ENCODE measurements at places on chromosomes 2 and 18.

- no peak for DNase-seq
Observed at GRCh38 chr2:56088411-56088810, 95.4 kb upstream of the CCDC85A start.

- peak; percentile 39 for DNase-seq
Observed at GRCh38 chr2:217058791-217059755, 199.2 kb upstream of the TNP1 start.

- no peak for DNase-seq
Observed at GRCh38 chr18:66682855-66683322, 79.0 kb upstream of the CDH19 start.

- DNase-seq = peak; percentile 99
Observed at GRCh38 chr2:29747786-29748470, 173.5 kb downstream of the ALK start.

DNA sequence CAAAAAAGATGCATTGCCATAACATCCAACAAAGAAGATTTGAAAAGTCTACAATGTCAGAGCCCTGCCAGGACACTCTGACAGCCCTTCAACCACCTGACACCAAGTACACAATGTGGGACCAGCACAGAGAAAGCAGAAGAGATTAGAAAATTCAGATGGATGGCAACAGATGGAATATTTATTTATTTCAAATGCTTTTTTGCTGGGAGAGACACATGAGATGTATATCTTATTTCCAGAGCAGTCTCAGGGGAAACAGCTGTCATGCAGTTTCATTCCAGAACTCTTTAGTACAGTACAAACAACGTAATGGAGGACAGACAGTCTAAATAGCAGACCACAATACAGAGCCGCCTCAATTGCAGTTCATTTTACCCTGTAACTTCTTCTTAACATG, 110.1 kb downstream of the MAIP1 start:
- no peak for DNase-seq

DNA sequence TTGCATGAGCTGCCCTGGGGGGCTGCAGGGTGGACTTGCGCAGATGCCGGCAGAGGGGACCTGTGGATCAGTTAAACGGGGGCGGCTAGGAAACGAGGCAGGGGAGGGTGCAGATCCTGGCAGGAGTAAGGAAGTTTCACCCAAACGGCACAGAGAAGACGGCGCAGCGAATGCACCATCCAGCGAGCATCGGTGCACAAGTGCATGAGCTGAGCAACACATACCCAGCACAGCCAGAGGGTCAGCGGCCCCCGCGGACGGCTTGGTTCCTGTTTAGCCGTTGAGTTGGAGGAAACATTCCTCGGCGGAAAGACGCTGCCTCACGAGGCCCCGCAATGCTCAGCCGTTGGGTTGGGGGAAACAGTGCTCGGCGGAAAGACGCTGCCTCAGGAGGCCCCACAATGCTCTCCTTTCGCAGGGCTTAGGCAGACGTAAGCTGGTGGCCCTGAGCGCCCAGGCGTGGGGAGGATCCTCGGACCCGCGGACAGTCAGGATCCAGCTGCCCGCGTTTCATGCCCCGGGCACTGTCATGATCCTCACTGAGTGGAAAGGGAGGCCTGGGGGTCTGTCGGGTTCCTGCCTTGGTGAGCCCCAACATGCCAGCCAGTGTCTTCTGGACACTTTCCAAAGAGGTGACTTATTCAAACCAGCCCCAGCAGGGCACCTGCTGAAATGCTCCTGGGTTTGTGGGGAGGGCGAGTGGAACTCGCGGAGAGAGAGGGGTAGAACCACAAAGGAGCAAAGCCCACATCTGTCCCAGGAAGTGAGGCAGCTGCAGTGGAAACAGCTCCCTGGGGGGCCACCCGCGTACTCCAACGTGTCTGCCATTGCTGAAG, 86.3 kb downstream of the NDUFA10 start:
- DNase-seq = no peak

DNA sequence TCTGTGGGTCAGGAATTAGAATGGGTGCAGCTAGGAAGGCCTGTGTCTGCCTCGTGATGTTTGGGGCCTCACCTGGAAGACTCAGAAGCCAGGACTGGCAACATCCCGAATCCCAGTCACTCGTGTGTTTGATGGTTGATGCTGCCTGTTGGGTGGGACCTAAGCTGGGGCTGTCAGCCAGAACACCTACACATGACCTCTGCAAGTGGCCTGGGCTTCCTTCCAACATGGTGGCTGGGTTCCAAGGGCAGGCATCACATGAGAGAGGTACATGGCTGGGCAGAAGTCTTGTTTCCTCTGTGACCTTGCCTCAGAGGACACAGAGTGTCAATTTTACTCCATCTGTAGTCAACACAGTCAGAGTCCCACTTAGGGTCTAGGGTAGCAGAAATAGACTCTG, 177.8 kb downstream of the GBX2 start:
- DNase-seq = no peak

GRCh38 chr2:47323822-47324171, 79.2 kb upstream of the MSH2 start:
- no peak for DNase-seq

DNA sequence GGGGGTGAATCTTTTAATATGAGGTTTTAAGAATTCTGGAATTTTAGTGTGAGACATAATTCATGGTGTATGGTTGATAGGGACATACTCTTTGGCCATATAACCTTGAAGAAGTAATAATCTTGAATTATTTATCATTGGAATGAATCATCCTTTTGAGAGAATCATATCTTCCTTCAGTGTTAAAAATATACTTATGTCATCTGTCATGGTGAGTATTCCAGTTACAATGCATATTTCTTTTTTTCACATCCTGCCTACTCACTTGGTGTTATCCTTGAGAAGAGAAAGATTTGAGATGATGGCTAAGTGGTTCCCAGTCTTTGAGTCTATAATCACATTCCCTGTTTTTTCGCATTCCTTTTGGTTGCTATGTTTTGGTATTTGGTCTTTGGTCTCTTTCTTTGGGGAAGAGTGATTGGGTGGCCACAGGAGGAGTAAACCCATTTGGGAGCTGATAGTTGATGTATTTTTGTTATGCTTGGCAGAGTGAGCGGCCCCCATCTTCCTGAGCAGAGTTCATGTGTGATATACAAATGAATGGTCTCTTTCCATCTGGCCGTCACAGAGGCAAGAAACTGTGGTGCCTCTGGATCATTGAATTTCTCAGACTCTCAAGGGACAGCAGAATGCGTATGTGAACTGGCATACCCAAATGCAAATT, 21.6 kb downstream of the ASAP2 start:
- DNase-seq = no peak
